Pancreas (tissue), 10 donors: ENCODE measurements at places on chromosomes 6 and 20. TPM values are rescaled to one million over a fixed set of nuclear protein-coding genes. Genes with fewer than 3 reads are reported as not detected.
A peak's percentile ranks its signal among the peaks of the same experiment; 100 is the strongest.

Gene ZNF391
- total RNA-seq: 3.7 TPM

Gene TGM3
- total RNA-seq: 0.09 TPM

Gene DEF6
- 11.1 TPM for total RNA-seq

Gene SDCBP2
- total RNA-seq: 12.1 TPM

Gene SLA2
- total RNA-seq: 0.13 TPM

Gene PRSS16
- total RNA-seq: 26.5 TPM

Gene ULBP2
- total RNA-seq: not detected

Gene BPIFA1
- not detected for total RNA-seq

Gene FERMT1
- 3.1 TPM for total RNA-seq

Gene TRIM10
- not detected for total RNA-seq

- DNase-seq: no peak
Observed at GRCh38 chr6:107108201-107108890, 7.0 kb downstream of the BEND3 start.

GRCh38 chr6:42710316-42710715 is 12.1 kb downstream of the PRPH2 start:
- no peak for DNase-seq

- DNase-seq: no peak
Observed at GRCh38 chr6:41777551-41778285, 2.0 kb downstream of the FRS3 start.

DNA sequence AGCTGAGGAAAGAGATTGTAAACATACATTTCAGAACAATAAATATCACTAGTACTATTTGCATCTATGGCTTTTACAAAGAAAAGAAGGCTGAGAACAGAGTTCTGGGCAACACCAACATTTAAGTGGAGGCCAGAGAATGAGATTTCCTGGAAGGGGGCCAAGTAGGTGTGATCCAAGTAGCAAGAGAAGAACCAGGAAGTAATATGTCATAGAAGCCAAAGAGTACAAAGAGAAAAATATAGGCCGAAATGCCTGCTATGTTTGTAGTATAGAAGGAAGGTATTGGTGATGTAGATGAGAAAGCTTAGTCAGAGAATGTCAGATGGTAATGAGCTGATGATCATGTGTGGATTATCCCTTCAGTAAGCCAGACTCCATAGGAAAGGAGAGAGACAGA is 94.5 kb downstream of the PERP start:
- no peak for DNase-seq

DNA sequence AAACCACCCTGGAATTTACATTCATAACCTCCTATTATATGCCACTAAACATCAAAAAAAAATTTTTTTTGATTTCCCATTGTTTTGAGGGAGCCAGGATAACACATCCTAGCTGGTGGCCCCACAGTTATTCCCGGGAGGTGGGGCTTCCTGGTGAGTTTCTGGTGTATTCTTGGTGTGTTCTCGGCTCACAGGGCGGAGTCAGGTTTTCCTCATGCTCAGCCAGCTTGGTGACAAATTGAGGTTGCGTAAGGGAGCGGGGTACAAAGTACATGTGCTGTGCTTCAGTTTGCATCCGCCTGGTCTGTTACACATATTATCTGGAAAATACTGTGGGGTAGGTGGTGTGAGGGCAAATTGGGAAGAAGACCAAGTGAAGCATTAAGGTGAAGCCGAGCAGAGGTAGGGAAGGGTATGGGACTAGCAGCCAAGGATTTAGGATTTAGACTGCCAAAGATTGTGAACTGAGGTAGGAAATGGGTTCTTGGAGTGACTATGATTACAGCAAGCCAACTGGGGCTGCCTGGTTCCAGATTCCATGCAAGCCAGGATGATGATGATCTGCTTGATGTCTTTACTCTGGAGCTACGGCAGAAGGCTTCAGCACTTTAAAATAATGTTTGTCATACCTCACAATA is 46.2 kb upstream of the EEF1A1 start:
- peak; percentile 58 for DNase-seq

DNA sequence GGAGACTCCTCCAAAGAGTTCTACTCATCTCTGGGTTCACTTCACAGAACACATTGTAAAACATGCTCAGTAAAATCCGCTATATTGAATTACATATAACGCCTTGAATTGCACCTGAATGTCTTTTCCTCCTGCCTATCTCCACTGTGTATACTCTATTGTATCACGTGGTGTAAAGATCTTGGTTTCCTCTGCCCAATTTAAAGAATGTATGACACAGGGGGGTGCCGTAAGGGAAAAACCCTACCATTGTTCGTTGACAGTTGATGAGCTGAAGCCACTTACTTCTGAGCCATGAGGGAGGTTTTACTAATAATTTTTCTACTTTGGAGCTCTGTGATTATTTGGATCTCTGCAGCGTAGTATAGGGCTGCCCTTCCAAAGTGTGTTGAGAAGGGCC is 6.0 kb downstream of the ASF1A start:
- DNase-seq: no peak

- DNase-seq: no peak
Observed at GRCh38 chr20:49982072-49982345, 771 bp upstream of the SNAI1 start.

GRCh38 chr20:48236000-48236970 is 451.0 kb upstream of the SULF2 start:
- DNase-seq: no peak

- no peak for DNase-seq
Observed at GRCh38 chr6:46312654-46313053, 141.9 kb upstream of the ENPP5 start.

DNA sequence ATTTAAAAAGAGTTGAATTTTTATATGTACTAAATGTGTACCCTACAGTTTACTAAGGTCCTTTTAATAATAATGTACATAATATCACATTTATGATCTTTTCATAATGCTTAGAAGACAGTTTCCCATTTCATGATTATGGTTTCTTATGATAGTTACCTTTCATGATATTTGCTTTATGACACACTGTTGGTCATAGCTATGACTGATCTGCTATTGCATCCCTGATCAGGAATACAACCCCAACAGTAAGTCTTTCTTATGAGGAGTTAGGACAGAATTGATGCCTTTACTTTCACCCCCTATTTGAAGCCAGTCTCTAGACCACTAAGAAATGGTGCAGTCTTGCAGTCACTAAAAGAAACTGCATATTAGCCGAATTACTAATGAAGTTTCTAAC is 31.0 kb downstream of the LCA5 start:
- DNase-seq: no peak

DNA sequence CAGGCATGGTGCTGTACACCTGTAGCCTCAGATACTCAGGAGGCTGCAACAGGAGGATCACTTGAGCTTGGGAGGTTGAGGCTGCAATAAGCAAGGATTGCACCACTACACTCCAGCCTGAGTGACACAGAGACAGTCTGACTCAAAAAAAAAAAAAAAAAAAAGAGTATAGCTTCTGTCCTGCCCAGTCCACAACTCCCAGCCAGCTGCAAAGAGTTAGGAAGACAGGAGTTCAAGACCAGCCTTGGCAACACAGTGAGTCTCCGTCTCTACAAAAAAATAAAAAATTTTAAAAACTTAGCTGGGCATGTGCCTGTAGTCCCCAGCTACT is 28.3 kb upstream of the TLDC2 start:
- DNase-seq: no peak

DNA sequence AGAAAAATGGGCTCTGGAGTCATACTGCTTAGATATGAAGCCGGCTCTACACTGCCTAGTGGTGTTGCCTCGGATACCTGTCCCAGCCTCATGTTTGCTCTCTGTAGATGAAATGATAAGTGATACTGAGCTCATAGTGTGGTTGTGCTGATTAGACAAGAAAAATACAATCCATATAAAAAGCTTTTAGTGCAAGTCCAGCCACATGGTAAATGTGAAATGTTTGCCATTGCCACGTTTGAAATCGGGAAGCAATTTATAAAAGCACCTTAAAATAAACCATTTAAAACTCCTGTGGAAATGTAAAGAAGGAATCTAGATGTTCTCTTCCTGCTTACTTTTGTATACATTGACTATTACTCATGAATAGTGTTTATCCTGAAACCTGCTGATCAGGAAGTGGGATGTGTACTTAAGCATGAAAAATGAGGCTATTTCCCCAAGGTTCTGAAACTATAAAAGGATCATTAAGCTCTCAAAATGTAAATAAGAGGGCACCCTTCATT is 13.1 kb upstream of the PBOV1 start:
- no peak for DNase-seq

- no peak for DNase-seq
Observed at GRCh38 chr6:149445573-149445972, 39.2 kb downstream of the ZC3H12D start.
